ENCODE measurements at places on chromosomes 4 and X.

DNA sequence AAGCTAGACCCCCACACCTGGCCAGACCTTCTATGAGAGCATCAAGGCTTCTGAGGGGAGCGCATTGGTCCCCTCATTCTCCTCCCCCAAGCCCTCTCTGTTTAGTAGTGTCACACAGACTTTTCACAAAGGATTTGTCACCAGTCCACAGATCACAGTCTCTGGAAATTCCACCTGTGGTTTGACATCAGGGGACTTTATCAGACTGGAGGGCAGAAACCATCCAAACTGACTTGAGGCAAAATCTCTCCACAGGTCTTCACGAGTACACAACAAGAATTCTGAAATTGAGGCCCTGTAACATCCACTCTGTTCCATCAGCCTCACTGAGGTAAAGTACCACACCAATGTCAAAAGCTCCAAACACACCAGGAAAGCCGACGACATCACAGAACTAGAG is 112.5 kb downstream of the SH3KBP1 start:
- no peak for DNase-seq

DNA sequence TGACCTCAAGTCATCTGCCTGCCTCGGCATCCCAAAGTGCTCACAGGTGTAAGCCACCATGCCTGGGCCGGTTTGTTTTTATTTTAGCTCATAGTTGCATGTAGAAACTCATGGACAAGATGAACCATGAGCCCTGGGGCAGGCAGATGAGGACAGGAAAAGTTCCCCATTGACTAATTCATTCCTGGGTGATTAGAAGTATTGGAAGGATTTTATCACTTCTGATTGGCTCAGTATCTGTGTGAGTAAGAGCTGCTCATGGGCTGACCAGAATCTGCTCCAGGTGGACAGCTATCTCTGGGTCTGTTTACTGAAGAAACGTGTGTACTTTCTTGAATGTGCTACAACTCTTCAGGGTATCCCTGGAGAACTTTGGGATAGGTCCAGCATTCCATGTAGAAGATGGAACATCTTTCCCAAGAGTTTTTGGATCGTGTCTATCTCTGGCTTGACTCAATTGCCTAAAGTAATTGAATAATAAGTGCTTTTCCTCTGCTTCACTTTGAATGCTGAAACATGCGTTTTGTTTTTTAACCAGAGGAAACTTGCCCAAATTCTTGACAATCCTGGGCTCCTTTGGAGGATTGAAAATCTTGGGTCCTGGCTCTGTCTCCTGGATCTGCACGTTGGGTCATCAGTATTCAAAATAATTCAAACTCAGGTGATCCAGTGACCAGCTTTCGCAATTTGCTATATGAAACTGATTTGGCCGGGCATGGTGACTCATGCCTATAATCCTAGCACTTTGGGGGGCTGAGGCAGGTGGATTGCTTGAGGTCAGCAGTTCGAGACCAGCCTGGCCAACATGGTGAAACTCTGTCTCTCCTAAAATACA is 88.6 kb upstream of the DHRSX start:
- no peak for DNase-seq

- DNase-seq = no peak
Measured at GRCh38 chr4:8402640-8403039, 37.9 kb downstream of the ACOX3 start.

- DNase-seq = no peak
Measured at GRCh38 chr4:16213121-16213520, 13.2 kb downstream of the TAPT1 start.

DNA sequence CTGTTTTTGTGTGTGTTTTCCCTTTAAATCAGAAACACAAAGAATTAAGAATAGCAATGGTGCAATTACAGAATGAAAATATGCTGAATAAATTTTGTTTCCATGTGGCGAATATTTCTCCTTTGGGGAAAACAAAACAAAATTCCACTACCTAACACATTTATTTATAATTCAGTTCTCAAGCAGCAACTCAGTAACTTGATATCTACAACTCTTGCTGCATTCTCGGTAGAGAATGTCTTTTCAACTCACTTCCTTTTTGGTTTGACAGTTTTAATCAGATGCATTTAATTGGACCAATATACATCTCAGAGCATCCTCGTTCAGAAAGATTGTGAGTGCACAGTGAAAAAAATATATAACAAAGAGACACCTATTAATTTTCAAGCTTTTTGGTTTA is 30.8 kb downstream of the ZNF827 start:
- DNase-seq = no peak

GRCh38 chr4:184893801-184894571 is 68.2 kb upstream of the ACSL1 start:
- no peak for DNase-seq

DNA sequence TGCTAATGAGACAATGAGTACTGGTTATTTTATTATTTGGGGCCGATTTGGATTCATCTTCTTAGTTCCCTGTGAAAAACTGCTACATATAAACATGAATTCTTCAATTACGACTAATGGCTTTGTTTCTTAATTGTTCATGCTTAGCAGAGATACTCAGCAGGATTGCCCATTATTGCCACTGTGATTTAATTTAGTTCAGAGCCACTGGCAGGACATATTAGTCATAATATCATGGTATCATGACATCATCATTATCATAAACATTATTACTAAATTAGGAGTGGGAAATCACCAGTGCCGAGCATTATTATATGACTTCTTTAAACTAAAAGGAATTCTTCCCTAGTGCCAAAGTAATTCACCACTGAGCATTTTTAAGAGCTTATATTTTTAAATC is 201.4 kb downstream of the SPOCK3 start:
- DNase-seq = no peak

GRCh38 chr4:76322236-76322635 is 15.7 kb downstream of the STBD1 start:
- DNase-seq = no peak

- no peak for DNase-seq
Measured at GRCh38 chrX:125883169-125883568, 282.9 kb downstream of the DCAF12L2 start.

DNA sequence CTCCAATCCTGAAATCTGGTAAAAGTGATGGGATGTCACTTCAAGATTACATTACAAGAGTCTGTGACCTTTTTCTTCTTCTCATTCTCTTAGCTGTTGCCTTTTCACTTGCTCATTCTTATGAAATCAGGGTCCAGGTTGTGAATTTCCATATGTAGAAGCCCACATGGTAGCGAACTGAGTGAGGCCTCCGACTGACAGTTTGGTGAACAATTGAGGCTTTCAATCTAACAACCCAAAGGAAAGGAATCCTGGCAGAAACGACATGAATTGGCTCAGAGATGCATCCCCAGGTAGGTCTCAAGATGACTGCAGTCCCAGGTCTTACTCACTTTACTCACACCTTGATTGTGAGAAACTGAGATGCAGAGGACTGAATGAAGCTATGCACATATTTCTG is 203.4 kb upstream of the FAT4 start:
- DNase-seq = no peak

DNA sequence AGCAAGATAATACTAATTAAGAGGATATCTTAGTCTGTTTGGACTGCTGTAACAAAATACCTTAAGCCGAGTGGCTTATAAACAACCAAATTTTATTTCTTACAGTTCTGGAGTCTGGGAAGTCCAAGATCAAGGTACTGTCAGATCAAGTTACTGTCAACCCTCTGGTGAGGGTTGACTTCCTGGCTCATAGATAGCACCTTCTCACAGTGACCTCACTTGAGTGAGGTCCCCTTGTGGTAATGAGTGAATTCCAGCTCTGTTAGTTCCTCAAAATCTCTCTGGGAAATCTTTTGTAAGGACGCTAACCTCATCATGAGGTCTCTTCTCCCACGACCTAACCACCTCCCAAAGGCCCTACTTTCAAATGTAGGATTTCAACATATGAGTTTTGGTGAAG is 36.9 kb upstream of the ADGRA3 start:
- DNase-seq = no peak

DNA sequence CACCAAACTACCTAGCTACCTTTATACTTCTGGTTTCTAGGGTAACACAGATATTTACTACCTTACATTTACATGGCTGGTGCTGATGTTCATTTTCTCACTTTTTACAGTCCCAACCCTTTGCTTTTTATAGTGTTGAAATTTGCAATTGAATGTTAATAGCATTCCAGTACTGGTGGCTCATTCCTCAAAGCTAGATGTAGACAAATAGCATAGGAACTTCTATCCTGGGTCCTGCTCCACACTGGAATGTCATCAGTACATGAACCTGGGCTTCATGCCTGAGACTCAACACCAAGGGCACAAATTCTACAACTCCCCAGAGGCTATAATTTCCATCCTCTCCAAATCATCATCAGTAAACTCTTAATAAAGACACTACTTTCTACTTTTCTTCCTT is 10.3 kb upstream of the TRMT2B start:
- no peak for DNase-seq

GRCh38 chrX:91434351-91435168 is at the start of gene PABPC5:
TSS of gene PABPC5 (plus strand) at chrX:91434839. CDS start at chrX:91435578, 739 bp downstream.
- peak; percentile 74 for DNase-seq

DNA sequence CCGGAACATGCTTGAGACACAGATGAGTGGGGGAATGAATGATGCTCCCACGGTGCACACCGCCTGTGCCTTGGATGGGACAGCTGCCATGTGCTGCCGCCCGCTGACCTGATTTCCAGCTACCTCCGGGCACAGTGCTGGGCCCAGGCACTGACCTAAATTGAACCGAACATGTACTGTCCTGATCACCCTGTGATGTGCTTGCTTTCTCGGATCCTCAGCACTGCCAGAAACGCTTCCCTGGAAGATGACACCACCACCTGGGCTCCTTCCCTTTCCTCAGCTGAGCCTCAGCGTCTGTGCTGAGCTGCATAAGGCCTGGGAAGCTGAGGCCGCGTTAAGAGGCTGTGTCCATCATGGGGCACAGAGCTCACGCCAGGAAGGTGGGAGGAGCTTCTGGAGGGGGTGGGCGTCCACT is 39.3 kb upstream of the MXD4 start:
- DNase-seq = no peak
